ENCODE measurements at places on chromosomes 3 and 15.
A peak's percentile ranks its signal among the peaks of the same experiment; 100 is the strongest.

DNA sequence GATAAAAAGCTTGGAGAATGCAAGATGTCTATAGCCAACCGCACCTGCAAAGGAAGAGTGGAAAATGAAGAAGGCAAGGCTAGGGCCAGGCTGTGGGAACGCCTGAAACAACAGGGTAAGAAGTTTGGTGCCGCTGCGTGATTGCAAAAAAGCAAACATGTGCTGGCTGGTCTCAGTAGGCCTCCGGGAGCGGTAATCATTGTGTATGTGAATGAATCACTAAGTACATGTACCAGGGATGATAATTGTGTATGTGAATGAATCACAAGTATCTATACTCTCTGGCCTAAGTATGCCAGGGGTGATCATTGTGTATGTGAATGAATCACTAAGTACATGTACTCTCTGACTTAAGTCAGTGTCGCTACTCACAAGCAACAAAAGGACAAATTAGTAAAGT is 40.3 kb upstream of the PARL start:
- peak; percentile 40 for DNase-seq

DNA sequence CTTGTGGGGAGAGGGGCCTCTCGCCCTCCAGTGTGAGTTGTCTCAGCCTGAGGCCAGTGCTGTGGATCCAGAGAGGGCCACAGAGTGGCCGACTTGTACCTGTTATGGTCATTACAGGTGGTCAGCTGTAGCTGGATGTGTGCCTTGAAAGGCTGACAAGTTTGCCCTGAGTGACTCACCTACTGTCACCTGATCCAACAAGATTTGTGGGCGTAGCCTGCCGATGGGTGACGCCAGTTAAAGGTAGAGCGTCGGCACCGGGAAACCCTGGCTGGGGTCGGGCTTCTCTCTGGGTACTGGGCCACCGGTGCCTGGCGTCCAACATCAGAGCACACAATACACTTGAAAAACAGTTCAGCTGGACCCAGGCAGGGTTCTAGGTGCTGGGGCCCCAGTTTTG is 2.8 kb upstream of the ISG20 start:
- peak; percentile 70 for DNase-seq

DNA sequence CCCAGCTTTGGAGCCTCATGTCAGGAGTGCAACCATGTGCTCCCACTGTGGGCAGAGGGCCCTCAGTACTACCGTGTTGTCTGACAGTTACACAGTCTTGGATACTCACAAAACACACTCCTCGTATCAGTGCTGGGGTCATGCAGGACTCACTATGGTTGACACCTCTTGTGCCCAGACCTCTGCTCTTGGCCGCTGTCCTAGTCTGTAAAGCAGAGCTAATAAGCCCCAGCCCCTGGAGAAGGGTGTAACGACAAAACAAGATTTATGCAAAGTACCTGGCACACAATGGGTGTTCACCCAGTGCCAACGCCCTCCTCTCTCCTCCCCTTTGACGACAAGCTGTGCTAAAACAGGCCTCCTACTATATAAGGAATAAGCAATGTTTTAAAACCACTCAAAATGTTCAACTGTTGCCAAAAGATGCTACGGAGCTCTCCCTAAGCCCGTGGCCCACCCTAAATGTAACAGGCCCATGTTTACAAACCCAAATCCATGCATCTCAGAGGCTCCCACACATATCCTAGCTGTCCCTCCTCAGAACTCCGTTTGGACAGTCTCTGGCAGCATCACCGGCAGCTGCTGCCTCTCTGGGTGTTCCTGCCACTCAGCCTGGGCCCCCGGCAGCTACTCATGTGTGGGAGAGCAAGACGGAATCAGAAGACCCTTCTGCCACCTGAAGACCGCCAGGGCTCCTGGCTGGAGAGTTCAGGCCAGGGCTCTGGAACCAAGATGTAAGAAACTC is 65.8 kb downstream of the MRPL46 start:
- DNase-seq = no peak

DNA sequence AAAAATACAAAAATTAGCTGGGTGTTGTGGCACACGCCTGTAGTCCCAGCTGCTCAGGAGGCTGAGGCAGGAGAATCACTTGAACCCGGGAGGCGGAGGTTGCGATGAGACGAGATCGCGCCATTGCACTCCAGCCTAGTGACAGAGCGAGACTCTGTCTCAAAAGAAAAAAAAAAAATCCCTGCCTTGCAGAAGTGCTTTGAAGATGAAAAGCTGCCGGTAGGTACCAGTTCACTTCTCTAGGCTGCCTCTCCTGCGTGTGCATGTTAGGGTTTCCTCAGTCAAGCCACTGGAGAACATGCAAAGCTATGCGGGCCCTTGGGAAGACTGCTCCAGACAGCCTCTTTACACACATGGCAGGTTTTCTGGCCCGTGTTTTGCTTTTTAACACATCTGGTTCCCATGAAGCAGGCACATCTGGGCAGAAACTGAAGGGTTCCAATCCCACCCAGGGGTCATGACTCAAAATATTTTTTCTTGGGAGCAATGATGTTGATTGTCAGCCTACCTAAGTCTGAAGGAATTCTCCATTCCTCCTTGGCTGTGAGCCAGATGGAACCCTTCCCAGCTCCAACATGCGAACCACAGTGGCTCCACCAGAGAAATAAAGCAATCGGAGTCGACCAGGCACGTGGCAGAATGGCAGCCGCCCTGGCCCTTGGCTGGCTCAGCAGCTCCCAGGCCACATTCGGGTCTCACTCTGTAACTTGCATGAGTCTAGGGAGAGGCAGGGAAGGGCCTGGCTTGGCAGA is 29.6 kb downstream of the MGLL start:
- DNase-seq = peak; percentile 69

DNA sequence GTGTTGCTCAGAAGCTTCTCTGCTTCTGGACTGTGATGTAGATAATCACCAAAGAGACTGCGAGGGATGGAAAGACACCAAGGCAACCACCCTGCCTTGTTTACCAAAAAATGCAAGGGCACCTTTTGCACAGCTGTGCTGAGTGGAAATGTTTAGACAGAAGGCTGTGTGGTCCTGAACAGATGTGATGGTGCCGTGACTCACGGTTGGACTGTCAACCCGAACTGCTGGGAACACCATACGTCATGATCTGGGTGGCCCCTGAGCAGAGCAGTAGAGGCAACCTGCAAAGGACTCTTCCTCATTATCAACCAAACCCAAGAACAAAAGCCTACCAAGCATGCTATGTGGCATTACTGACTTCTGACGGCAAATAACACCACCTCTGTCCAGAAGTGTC is 61.3 kb upstream of the LPP start:
- DNase-seq = no peak

DNA sequence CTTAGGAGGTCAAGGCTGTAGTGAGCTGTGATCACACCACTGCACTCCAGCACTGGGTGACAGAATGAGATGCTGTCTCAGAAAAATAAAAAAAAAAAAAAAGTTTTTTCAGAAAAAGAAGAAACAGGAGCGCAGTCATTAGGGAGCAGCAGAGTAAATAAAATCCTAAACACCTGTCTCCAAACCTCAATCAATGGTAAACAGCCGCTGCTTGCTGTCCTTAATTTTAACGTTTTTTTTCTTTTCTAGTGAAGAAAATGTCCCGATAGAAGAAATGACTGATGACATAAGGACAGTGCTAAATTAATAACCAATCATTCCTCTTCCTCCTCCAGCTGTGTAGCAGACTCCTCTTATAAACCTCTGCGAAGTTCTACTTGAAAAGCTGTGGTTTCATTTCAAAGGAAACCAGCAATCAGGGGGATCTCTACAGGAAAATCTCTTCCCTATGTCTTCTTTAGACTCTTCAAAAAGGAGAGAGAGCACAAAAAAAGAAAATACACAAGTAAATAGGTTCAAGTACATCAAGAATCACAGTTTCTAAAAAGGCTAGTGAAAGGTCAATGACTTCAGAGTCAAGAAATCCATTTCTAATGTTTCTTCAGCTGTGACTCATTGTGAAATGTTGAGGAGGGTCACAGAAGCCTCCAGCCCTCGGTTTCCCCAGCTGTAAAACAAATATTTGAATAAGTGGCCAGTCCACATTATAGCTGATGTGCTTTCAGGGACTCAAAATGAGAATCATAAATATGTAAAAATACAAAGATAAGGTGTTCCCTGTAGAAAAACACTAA is 127.6 kb downstream of the TMCO5A start:
- DNase-seq = no peak
